ENCODE measurements at places on chromosomes 5 and 9.

DNA sequence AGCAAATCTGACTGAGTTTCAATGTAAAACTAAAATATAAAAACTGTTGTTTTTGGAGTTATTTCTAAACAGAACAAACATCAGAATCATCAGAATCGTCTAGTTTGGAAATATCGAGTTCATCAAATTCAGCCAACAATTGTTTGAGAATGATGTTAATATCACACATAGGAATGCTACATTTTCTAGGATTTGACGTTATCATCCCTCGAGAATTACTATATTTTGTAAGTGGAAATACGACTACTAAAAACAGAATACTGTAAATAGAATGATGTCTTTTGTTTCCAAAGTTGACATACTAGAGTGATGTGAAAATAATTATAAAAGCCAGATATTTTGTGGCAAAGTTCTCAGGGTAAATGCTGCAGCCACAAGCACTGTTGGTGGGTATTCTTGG lies 805.9 kb downstream of the TLE1 start:
- no peak for DNase-seq

DNA sequence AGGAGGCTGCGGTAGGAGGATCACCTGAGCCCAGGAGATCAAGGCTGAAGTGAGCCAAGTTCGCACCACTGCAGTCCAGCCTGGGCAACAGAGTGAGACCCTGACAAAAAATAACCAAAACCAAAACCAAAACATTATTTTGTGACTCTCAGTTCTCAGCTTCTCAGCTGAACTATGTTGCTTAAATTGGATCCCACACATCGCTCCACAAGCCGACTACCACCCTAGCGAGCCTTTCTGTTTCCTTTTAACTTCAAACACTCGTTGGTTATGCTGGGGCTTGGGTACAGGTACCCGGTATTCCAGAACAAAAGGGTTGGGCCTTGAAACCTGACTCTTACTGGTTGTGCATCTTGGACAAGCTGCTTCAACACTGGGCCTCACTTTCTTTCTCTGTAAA lies 3.8 kb upstream of the PTGS1 start:
- no peak for DNase-seq

- no peak for DNase-seq
These were observed 64.5 kb upstream of the ERBIN start for GRCh38 chr5:65861830-65862241.

DNA sequence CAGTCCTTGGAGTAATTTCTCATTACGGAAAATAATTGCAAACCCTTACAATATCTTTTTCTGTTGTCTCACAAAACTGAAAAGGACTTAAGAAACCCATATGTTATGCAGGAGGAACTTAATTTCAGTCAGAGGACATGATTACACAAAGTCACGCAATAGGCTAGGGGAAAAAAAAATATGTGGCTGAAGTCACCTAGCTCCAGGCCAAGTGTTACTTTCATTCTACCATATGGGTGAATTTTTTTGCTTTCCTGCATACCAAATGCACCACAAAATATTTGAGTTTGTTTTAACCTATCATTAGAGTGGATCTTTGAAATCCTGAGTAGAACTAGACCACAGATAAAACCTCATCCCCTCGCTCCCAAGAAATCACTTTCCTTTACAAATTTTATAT lies 523.5 kb downstream of the CAAP1 start:
- DNase-seq: no peak

DNA sequence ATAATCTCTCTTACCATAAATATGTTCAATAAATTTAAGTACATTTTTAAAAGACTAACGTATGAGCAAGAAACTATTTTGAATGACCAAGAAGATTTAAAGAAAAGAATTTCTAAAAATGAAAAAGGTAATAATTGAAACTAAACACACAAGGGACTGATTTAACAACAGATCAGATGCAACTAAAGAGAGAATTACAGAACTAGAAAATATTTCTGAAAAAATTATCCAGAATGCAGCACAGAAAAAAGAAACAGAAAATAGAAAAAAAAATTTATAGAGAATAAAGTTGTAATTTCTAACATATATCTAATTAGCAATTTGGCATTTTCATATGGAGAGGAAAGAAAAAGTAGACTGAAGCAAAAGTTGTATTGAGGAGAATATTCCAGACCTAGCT lies 269.3 kb downstream of the TLE1 start:
- DNase-seq: no peak

- DNase-seq: no peak
These were observed 260.1 kb upstream of the SLC24A2 start for GRCh38 chr9:20048985-20049384.

- DNase-seq: no peak
These were observed 481.5 kb upstream of the TUSC1 start for GRCh38 chr9:26159575-26160392.

- no peak for DNase-seq
These were observed 30.5 kb upstream of the NKD2 start for GRCh38 chr5:978054-978453.

DNA sequence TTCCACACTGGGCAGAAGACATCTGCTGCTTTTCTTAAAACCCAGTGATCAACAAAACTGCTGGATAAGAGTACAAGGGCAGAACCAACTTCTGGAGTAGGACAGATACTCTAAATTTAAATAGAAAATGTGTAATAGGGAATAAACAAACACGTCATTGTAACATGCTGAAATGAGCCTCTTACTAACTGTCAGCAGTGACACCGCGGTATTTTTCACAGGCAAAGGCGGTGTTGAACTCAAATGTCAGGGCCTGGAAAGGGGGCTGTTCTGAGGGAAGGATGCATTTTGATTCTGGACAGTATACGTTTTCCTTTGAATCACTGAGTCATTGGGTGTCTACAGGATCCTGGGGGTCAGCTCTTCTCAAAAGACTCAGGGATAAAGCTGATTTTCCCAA lies 73.5 kb downstream of the OTULIN start:
- no peak for DNase-seq

DNA sequence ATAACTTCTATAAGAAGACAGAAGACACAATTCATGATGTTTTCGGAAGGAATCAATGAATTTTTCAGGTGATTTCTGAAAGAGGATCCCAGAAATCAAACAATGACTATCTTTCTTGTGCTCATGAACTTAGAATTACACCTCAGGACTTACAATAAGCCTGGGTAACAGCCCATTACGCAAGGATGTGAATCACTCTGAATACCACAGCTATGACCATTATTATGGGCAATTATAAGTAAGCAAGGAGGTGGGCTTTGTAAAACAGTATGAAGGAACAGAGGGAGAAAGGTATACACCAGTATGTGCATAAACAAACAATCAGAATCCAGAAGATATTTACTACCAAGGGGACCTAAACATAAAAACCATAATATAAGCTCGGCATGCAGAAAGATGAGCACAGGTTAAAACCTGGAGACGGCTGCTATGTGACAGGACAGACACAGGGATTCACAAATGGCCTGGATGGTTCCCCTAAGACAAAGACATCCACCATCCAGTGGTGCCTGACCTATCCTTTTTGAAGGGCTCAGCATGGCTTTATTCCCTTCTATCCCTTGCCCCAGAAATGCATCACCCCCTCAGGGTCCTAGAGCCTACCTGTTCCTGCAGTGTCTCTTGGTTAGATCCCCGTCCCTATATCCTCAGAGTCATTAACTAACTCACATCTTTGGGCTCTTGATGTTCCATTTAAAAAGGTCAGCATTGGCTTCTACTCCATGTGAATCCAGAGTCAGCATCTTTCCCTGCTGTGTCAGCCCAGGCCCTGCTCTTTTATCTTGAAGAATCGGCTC lies 21.8 kb upstream of the PPP2CA start:
- no peak for DNase-seq

DNA sequence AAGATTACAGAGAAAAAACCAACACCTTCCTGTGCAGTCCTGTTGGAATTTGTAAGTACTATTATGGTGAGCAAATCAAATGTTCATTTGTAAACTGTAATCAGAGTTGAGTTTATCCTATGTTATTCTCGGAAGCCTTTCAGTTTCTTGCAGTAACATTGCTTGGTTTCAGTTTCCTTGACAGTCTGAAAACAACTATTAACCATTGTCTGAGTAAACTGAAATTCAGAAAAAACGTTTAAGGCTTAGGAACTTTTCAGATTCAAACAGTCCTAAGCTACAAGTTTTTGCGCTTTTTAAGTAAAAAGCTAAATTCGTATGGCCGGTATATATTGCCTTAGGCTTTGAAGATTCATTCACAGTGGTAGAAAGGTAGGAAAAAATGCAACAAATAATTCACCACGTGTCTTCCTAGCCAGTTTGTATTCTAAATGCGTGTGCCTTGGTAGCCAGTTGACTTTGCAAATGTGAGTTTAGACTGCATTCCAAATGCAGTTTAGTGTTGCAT lies 2.5 kb downstream of the GPBP1 start:
- no peak for DNase-seq

- DNase-seq: no peak
These were observed 2.0 kb downstream of the LARP1 start for GRCh38 chr5:154756868-154757813.

DNA sequence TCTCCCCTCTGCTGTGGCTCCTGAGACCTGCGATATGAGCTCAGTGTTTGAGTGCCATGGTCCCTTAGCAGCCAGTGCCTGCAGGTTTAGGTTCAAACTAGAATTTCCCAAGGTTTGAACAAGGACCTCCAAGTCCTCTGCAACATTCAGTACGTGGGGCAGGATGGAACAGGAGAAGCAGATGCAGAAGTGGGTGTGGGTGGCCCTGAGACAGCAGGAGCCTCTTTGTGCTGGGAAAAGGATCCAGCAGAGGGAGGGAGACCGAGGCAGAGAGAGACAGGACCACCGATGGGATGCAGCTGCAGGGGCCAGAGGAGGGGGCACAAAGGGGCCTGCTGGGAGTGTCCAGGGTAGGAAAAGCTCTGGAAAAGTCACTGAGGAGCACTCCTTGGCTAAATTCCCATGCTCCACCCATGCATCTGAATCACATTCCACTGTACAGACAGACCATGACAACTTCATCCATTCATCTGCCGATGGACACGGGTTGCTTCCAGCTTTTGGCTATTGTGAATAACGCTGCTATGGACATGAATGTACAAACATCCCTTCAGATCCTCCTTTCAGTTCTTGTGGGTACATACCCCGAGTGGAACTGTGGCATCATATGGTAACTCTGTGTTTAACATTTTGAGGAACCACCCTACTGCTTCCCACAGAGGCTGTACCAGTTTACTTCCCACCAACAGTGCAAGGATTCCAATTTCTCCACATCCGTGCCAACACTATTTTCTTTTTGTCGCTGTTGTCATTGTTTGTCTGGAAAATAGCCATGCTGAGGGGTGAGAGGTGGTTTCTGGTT lies 26.7 kb upstream of the SUSD3 start:
- no peak for DNase-seq

- DNase-seq: no peak
These were observed 35.0 kb downstream of the CTNND2 start for GRCh38 chr5:11869203-11869602.

DNA sequence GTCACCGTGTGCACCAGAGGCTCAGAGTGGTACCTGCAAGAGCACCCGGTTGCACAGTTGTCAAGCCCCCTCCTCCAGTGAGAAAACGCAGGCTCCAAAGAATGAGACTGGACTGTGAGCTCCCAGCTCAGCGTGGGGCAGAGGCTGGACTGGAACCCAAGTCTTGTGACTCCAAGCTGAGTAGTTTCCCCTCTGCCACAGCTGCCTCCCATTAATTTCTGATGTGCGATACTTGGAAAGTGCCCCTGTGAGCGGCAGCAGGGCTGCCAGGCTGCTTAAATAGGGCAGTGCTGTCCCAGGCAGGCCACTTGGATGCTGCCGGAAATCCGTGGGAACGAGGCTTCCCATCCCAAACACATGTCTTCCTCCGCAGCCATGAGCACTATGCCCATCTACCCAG lies 62.2 kb upstream of the ANGPTL2 start:
- DNase-seq: no peak

- DNase-seq: no peak
These were observed 30.4 kb downstream of the RNF145 start for GRCh38 chr5:159178978-159179377.

DNA sequence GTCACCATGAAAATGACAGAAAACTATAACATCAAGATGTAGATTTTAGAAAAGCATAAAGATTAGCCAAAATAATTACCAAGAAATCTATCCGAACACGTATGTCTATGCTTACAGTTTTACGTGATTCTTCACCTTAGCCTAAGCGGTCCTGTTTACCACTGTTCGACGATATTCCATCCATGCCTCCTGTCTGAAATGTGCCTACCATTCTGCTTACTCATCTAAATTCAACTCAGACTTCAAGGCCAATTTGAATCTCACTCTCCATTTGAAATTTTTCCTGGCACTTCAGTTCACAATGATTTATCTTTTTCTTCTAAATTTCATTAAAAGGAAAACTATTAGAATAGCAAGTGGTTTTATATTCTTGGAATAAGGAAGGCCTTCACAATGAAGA lies 15.4 kb downstream of the ZDHHC21 start:
- no peak for DNase-seq

GRCh38 chr5:179377421-179378115 lies 32.3 kb upstream of the ADAMTS2 start:
- no peak for DNase-seq

DNA sequence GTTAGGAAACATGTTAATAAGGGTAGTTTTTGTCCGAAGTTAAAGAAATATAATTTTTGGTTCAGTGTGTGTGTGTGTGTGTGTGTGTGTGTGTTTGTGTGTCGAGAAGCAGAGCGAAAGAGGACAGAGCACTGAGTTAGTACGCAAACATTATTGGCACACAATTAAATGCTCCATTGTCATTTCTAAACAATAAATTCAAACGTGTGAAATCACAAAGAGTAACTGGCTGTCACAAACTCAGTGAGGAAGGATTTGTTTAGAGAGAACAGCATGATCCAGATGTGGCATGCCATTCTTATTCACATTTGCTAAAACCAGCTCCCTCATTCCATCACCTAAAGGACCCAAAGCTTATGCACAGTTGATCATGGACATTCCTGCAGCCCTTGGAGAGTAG lies 970.8 kb downstream of the DTWD2 start:
- DNase-seq: no peak

DNA sequence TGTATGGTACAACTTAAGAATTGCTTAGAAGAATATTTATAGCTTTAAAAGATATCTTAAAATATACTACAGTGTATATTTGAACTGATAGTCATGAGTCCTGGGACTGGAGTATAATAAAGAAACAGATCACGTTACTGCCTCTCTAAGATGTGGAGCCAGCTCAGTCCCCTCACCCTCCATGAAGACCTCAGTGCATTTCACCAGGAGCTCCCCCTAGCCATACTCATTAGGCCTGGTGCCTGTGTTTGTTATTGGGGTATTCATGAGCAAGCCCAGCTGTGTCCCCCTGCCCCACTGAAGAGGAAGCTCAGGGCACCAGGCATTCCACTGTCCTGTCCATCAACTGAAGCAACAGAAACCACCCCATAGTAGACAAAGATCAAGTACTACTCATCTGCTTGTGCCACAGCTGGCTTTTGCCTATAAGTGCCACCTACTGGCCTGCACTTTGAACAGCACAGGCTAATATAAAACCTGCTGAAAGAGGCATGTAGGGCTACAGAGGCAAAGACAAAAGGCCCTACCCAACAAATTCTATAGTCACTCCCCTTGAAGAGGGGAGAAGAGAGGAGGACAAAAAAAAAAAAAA lies 850.2 kb upstream of the NUDT12 start:
- DNase-seq: no peak

- DNase-seq: no peak
These were observed 78.9 kb downstream of the PPP2R2B start for GRCh38 chr5:146799671-146800070.

- DNase-seq: no peak
These were observed 50.2 kb upstream of the SNAPC3 start for GRCh38 chr9:15372455-15372854.

GRCh38 chr9:130490981-130491380 lies 46.2 kb downstream of the ASS1 start:
- DNase-seq: no peak

- no peak for DNase-seq
These were observed 84.7 kb downstream of the CMYA5 start for GRCh38 chr5:79774171-79774854.

Measured in NCI-H187 (cell line).